K562 (cell line): ENCODE measurements at places on chromosomes 1 and 21.
A peak's percentile ranks its signal among the peaks of the same experiment; 100 is the strongest.

DNA sequence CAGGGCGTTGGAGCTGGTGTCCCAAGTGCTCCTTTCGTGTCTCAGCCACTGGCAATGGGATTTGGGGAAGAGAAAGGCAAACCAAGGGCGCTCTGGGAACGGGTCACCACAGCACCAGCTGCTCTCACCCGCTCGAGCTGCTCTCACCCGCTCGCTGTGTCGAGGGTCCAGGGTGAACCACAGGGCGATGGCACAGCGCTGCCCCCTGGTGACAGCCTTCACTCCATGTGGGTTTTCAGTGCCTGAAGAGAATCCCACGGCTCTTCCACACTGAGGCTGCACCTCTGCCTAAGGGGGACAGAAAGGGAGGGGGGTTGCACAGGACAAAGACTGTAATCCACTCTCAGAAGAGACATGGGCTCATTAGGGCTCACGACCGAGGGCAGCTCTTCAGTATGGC is 7.1 kb upstream of the CLDN19 start:
- DNase-seq, result peak; percentile 43

- DNase-seq, result no peak
Observed at GRCh38 chr1:8889925-8890785, 11.7 kb upstream of the ENO1 start.

GRCh38 chr1:190881064-190881463 is 403.4 kb upstream of the BRINP3 start:
- DNase-seq, result no peak

GRCh38 chr1:222283147-222283768 is 264.6 kb downstream of the HHIPL2 start:
- DNase-seq, result no peak

DNA sequence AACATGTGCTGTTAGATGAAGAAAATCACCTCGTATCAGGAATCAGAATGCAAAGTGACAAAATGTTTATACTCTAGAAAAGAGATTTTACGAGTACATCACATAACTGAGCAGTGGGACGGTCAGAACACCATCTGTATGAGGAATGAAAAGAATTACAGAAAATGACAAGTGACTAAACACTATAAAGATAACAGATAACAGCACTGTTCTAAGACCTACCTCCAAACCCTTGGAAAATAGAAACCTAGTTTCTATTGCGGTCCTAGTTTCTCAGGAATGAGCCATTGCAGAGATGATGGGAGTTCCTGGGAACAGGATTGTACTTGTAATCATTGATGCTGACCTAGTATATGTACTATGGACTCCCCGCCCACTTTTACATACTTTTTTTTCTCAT is 839.4 kb upstream of the ADAMTS5 start:
- DNase-seq, result no peak

DNA sequence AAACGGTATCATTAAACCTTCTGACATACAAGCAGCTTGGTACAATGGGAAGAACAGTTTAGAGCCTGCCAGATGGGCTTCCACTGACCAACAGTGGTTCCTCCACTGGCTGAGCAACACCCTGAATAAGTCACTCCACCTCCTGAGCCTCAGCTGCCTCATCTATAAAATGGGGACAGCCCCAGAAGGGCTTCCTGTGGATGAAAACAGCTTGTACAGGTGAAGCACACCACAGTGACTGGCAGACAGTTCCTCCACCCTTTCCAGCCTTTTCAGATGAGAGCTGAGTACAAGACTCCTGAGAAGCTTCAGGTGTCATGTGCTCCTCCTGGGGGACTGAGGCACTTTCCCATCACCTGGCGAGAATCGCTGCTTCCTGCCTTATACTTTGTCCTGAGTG is 2.1 kb downstream of the CAPZB start:
- DNase-seq, result no peak

DNA sequence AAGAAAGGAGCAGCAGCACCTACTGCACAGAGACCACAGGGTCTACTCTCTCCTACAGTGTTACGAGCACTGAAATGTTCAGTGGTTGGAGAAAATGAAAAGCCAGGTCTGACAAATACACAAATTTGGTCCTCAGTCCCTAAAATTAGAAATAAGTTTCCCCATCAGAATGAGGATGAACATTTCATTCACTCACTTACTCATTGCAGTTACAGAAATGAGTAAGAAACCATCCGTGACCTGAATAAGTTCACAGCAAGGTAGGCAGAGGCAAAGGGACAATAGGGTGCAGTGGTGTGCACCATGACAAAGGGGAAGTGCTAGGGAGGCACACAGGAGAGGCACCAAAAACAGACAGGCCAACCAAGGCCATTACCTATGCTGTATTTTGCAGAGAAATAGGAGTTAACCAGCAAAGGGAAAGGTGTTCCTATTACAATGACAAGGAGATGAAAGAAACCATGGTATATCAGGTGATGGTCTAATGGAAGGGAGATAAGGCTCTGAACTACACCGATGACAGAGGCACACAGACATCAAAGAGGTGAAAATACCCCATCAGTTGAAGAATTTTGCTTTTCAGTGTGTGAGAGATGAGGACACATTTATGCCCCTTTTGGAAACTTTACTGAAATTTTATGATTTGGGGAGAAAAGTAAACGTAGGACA is 29.4 kb downstream of the VAV3 start:
- DNase-seq, result no peak

DNA sequence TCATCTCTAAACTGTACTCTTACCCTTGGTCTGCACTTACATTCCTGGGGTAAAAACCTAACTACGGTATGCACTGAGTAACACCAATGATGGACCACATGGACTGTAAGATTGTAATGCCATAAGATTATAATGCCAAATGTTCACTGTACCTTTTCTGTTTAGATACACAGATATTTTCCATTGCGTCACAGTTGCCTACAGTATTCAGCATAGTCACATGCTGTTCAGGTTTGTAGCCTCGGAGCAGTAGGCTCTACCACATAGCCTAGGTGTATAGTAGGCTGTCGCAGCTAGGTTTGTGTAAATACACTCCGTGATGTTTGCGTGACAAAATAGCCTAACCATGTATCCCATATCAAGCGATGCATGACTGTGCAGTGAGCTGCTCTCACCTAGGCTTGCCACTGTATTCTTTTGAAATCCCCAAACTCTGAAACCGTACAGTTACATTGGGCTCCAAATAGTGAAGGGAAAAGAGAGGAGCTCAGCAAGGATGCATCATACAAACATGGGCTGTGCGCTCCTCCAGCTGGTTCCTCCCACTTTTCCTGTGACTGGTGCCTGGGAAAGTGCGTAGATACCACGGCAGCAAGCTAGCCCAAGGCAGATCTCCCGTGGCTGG is 35.2 kb downstream of the CFAP57 start:
- no peak for DNase-seq

GRCh38 chr1:109535971-109536491 is 3.6 kb upstream of the GPR61 start:
- no peak for DNase-seq

DNA sequence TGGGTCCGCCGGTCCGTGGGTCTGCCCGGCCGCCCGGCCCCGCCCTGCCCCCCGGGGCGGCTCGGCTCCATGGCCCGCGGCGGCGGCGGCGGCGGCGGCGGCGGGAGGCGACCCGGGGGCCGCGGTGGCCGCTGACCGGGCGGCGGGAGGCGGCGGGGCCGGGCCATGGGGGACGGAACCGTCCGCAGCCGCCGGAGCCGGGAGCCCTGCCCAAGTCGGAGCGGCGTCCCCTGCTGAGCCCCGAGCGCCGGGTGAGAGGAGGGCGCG is 184 bp downstream of the B4GALT2 start:
- DNase-seq, result no peak

DNA sequence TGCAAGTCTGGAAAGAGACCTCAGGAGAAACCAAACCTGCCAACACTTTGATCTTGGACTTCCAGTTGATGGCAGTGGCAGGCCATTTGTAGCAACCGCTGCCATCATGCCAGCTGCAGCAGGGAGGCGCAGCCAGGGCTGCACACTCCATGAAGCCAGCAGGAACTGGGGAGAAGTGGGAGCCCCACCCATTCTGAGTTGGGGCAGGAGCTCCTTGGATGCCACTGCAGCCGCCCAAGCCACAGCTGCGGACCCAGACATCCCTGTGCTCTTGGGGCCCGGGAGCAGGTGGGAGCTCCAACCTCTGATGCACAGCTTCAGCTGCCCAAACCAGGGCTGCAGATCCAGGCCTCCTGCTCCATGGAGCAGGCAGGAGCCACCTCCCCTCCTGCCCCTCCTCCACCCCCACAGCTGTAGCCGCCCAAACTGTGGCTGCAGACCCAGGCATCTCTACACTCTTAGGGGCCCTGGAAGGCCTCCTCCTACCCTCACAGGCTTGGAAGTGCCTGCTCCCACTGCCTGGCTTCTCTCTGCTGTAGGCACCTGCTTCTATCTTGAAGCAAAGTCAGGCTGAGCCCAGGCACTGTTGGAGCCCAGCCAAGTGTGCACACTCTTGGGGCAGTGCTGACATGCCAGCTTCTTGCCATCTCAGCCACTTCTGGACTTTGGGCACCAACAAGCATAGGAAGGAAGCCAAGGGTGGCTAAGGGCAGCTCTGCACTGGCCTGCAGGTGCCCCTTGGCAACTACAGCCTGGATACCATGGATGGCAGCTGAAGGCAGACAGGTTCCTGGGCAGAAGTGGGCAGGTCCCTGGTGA is 20.0 kb upstream of the DISP1 start:
- DNase-seq, result no peak

DNA sequence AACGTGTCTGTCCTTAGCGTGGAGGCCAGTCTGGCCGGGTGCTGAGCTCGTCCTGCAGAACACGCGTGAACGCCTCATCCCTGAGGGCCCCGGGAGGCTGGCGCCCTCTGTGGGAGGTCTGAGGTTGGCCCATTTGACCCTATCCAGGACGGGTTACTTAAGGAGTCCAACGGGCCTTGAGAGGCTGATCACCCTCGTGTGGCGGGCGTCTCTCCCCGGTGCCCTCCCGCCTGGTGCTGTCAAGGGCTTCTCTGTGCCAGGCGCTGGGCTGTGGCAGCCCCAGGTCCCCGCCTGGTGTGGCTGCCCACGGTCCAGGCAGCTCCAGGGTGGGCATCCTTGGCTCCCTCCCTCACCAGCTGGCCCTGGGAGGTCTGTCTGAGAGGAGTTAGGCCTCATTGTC is 9.7 kb downstream of the SKI start:
- DNase-seq, result peak; percentile 58

DNA sequence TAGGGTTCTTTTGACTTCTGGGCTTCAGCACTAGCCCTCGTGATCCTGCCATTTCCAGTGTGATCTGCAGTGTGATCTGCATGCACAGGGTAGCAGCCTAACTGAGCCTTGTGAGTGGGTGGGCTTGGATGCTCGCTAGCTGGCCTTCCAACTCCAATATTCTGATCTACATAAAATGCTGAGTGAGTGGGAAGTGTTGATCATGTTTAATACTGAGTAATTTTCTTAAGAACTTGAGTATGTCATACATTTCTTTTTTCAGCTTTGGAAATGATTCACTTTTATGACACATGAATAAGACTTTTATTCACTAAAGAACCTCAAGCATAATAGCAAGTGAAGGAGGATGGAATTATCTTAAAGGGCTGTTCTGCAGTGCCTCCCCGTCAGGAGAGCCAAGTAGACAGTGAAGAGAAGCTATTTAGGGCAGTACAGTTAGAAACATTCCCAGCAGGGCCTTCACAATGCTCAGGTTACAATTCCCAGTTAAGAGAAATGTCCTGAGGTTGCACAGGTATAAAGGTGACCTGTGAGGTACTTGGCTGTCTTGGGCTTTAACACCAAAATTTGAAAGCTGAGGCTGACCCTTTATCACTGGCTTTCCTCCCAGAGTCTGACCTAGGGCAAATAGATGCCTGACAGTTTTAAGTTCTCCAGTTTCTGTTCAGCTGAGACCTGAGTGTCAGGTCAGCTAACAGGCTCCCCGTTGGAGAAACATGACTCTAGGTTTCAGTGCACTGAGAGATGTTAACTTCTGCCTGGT is 29.1 kb upstream of the LRRC8C start:
- DNase-seq, result no peak

GRCh38 chr1:86156566-86157455 is at the start of gene COL24A1:
Gene COL24A1 (minus strand): TSS chr1:86156772. CDS start chr1:86156396, 376 bp downstream.
- DNase-seq, result peak; percentile 14

- no peak for DNase-seq
Observed at GRCh38 chr1:18951416-18951815, 5.1 kb downstream of the IFFO2 start.

GRCh38 chr1:154260127-154260526 is 12.3 kb upstream of the HAX1 start:
- no peak for DNase-seq

DNA sequence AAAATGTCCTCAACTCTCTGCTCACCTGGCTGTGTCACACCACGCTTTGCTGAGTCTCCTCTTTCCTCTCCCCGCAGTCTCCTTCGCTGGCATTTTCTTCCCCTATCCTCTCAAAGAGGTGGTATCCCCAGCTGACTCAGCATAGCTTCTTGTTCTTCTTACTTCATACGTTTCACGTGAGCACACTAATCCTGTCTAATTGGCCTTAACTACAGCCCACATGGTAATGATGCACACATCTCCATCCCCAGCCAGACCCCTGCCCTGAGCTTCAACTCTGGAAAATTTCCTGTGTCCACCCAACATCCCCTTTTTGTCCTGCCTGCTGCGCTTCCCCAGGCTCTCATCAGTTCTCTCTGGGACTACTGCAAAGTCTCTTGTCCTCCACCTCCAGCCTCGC is 169.8 kb downstream of the TTLL7 start:
- no peak for DNase-seq

DNA sequence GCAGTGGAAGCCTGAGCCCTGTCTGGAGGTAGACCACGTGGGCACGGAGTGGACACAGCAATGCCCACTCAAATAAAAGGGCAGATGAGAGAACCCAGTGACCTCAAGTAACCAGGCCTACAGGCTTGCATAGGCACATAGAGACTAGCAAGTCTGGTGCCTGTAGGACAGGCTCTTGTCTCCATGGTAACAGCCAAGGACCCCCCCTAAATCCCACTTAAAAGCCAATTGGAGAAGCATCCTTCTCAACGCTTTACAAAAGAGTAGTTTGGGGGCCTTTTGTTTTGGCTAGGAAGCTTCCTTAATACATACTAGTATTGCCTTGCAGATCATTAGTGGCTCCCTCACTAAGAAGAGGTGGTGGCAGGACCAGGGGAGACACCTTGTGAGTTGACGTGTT is 63.9 kb downstream of the VWA5B1 start:
- DNase-seq, result no peak
